Activated CD4-positive, alpha-beta T cell treated with anti-CD3 and anti-CD28 coated beads, Interleukin-2, amount 50 U/mL, for 16 hours (primary cell): ENCODE measurements at places on chromosomes 7 and 10.

GRCh38 chr7:74082770-74083116 lies 861 bp upstream of the LIMK1 start:
- DNase-seq: no peak

DNA sequence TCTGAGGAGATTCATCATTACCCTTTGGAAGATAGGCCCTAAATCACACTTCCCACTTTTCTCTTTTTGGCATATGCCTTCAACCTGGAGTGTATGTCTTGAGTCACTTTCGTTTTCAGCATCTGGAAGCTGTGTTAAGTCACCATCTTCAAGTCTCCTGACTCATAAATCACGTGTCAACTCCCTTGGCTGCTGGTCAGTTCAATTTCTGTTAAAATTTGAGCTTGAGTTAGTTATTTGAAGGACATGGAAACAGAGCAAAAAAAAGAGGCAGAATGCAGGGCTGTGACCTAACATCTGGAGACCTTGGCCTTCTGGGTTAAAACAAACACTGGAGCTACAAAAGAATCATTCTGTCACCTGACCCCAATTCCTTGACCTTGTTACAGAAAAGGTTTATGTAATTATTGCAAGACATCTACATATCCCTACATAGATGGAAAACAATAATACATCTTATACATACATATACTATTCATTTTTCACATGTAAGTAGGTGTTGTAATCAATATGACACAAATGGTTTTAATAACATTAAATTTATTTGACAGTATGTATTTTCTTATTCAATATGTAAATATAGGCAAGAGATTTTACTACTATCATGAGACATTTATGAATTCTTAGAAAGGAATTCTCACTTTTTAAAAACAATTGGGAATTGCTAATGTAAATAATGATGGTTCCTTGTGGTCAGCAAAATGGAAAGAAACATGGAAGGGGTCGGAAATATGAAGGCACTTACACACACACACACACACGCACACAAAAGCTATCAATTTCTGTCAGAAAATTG lies 169.7 kb upstream of the PHYHIPL start:
- DNase-seq: no peak

DNA sequence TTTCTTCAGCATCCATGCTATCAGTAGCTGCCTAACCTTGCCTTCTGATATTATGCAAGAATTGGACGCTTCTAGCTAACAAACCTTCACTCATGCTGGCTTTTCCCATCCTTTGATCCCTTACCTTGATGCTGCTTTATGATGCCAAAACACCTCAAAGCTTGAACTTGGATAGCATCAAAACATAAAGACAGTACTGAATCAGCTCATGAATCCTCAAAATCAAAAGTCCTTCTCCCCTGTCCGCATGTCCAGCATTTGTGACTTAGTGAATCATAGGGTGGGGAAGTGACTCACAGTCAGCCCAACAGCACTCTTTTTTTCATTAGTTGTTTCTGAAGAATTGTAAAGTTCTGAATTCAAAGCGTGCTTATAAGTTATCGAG lies 89.5 kb upstream of the PIK3CG start:
- no peak for DNase-seq

- DNase-seq: no peak
These were observed 62.0 kb downstream of the SKIDA1 start for GRCh38 chr10:21463436-21463835.

- peak; percentile 84 for DNase-seq
These were observed 64.9 kb downstream of the IKZF1 start for GRCh38 chr7:50369143-50370026.

- DNase-seq: peak; percentile 27
These were observed 506.4 kb upstream of the C7orf33 start for GRCh38 chr7:148084138-148084537.

GRCh38 chr10:21969326-21970287 lies 33.9 kb downstream of the DNAJC1 start:
- DNase-seq: no peak

- no peak for DNase-seq
These were observed 69.8 kb downstream of the GLI3 start for GRCh38 chr7:42167206-42167605.
